ENCODE measurements at places on chromosomes 7 and 10.

- no peak for DNase-seq
Observed at GRCh38 chr10:3526727-3527501, 258.1 kb downstream of the KLF6 start.

DNA sequence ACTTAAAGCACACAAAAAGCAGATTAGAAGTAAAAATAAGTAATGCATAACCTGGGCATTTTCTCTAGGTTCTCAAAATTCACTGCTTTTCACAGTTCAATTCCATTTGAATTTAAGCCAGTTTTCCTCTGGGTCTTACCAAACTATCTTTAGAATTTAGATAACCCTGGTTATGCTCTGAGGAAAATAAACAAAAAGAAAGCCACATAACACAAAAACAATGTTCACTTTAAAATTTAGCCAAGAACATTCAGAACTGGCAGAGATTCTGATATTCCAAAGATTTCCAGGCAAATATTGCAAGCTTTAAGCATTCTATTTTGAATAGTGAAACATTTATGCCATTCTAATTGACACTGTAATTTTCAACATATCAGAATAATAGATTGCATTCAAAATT, 50.7 kb upstream of the PRKG1 start:
- DNase-seq: no peak

DNA sequence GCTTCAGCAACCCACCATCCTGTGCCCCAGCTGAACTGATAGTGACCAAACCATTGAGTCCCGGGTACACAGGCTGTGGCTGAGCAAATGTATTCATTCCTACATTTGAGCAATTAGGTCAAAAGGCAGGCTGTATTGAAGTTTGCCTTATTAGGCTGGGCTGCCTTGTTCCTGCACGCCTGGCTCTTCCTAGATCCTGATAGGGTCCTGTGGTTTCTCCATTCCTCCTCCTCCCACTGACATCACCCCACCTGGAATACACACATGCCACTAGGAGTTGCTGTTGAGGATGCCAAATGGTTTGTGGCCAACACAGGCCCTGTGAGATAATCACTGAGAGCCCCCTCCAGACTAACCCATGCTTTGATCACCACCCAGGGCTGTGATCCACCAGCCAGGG, 66.4 kb upstream of the FGFR2 start:
- no peak for DNase-seq

- no peak for DNase-seq
Observed at GRCh38 chr10:102040305-102041050, 15.5 kb downstream of the ARMH3 start.

DNA sequence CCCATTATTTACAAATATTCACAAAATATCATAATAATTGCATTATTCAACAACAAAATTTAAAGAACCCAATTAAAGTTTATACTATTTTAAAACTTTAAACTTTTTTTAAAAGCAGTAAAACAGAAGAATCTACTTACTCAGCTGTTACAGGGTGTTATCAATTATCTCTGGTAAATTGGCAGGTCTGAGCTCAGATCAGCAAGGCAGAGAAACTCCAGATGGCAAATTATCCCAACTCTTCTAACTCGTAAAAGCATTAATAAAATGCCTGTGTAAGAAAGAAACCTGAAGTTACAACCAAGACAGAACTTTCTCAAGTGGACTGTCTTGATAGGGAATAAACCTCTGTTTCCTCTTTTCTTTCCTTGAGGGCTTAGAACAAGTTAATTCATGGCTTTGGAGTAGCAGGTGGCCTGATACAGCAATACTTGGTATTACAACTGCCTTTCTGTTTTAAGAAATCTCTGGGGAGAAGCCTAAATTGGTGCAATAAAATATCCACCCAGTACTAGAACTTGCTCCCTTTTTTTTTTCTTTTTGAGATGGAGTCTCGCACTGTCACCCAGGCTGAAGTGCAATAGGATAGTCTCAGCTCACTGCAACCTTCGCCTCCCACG, 275.3 kb upstream of the MKLN1 start:
- DNase-seq: no peak

DNA sequence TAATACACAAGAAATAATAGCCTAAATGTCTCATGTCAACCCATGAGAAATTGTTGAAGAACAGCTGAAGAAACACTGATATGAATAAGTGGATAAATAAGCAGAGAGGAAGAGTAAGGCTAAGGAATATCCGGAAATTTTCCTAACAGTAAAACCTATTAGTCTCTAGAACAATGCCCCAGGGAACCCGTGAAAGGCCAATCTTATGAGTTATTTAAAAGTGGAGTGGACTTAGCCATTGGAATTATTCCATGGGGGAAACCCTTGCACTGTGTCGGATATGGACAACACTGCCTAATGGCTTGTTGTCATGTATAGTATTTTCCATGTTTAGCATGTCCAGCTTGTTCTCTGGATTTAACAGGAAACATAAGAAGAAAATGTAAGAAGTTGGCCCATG, 217.2 kb upstream of the PLXNA4 start:
- DNase-seq: no peak

- DNase-seq: no peak
Observed at GRCh38 chr10:115094416-115095140, 1.4 kb downstream of the ATRNL1 start.

DNA sequence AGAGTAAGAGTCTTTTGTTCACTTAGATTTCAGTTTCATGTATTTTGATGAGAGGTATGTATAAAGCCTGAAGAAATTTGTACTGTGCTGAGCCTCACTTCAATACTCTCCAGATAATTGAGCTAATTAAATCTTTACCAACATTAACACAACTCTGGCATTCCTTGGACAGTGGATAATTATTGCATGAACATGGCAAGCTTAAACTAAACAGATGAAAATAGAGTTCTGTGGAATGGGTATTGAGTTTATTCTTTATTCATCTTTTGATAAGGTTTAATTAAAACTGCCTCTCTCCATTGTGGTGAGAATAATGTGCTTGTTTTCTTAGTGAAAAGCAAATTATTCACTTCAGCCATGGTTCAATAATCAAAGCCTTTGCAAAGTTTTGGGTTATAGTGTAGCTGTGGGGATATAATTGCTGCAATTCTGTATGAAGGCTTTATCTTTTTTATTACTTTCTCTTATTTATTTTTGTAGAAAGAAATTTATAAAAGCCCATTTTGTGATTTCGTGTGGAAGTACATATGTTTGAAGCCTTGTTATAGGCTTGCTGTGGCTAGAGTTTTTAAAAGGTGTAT, 126.4 kb upstream of the FZD1 start:
- DNase-seq: no peak

- no peak for DNase-seq
Observed at GRCh38 chr10:59432207-59432900, 70.0 kb upstream of the FAM13C start.

- DNase-seq: no peak
Observed at GRCh38 chr7:154581251-154581890, 421.6 kb downstream of the PAXIP1 start.

DNA sequence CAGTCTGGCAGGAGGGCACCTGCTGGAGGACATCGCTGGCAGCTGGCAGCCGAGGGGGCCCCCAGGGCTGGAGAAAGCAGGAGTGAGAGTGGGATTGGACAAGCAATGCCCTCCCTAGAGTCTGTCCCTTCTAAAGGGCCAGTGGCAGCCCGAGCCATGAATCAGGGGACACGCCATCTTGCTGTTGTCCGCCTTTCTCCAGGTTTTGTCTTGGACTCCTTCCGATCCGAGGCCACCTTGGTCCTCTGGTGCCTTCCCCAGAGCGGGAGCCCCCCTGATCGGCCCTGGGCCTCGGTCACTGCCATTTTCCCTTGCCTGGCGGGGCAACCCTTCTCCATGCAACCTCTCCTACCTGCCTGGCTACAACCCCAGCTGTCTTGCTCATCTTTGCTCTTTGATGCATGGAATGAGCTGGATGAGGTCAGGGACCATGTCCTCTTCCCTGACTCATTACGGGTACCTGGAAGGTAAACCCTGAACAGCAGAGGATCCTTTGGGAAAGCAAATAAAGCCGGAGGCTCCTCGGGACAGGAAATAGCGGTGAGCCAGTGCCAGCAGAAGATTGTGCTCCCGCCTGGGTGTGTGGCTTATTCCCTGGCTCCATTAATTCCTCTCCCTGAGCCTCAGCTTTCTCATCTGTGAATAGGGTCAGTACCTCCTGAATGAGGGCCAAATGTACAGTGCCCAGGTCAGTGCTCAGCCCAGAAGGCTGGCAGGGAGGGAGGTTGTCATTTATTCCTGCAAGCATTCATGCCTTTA, 112.0 kb downstream of the GRK5 start:
- DNase-seq: no peak

DNA sequence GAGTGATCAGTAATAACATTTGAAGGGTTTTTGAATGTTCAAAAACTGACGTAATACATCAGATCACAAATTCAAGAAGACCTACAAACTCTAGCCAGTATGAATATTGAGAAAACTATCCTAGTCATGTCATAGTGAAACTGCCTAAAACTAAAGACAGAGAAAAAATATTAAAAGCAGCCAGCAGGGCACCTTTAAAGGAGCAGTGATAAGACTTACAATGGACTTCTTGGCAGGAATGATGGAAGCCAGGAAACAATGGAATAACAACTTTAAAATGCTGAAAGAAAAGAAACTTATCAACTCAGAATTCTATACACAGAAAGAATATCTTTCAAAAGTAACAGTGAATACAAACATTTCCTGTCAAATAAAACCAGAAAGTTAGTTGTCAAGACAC, 78.3 kb upstream of the CTBP2 start:
- no peak for DNase-seq

- DNase-seq: no peak
Observed at GRCh38 chr7:46109437-46109836, 188.4 kb upstream of the IGFBP3 start.

GRCh38 chr7:101866328-101866727, 48.9 kb downstream of the CUX1 start:
- DNase-seq: no peak

- DNase-seq: no peak
Observed at GRCh38 chr7:157937406-157937805, 600.6 kb downstream of the DNAJB6 start.

DNA sequence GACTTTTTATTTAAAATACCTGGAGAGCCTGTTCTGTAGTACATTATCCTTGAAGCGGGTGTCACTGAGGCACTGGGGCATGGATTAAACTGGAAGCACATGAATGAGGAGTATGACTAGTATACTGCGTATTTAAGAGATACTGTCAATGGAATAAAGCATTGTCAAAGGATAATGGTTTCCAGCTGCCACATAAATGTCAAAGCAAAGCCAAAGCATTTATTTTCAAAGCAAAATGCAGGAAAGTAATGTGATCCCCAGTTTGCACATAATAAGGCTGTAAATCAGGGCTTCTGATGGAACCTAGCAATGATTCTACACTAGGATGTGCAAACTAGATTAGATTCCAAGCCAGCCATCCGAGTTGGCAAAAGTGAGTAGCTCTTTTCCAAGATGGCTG, 240.1 kb downstream of the POU6F2 start:
- no peak for DNase-seq

Data from NCI-H187 (cell line).